ENCODE measurements at places on chromosomes 13 and 19.

- no peak for DNase-seq
Observed at GRCh38 chr19:45276284-45276687, 25.2 kb downstream of the MARK4 start.

DNA sequence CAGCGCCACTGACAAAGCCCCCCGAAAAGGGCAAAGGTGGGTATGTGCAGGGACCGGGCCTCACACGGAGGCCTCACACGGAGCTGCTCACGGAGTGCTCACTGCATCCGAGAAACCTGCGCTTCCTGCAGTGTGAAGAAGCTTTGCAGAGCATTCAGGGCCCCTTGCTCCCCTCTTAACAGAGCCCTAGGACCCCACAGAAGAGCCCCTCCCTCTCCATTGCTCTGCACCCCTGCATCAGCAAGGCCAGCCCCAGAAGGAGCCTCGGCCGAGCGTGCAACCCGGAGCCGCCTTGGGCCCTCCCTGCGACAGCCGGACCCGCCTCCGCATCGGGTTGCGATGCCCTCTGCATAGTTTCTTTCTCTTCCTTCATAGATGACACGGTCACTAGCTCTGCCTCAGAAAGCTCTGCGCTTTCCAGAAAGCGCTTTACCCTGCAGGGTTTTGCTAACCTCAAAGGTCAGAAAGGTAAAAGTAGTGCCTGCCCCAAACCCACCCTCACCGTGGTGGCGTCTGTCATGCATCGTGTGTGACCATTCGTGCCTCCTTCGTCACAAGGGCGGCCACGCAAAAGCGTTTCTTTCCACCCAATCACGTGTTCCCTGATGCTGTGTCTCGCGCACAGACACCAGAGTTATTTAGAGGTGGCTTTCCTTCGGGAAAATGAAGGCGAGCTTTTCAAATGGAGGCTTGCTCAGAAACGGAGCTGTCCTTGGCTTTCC is 15.7 kb upstream of the F7 start:
- no peak for DNase-seq

- no peak for DNase-seq
Observed at GRCh38 chr13:95267662-95268342, 33.4 kb downstream of the ABCC4 start.

DNA sequence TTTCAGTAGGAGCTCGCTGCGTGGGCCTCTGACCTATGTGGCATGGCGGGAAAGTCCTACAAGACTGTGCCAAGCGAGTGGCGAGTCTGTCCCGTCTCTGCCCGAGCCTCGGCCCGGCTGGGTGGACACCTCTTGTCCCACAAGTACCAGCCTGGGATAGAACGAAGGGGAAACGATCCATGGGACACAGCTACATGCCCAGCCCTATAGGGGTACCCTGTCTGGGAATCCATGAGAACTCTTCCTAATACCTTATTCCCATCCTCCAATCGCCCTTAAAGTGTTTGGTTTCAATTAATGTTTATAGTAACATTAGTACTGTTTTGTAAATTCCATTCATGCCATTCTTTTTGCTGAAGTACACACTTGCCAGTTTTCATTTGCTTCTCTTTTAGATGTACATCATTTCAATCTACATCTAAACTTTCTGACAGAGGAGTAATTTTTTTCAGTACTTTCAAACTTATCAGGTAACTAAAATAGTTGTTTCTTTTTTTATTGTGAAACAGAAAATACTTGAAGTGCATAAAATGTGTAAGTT is 667 bp upstream of the ZNF790 start:
- DNase-seq = no peak

DNA sequence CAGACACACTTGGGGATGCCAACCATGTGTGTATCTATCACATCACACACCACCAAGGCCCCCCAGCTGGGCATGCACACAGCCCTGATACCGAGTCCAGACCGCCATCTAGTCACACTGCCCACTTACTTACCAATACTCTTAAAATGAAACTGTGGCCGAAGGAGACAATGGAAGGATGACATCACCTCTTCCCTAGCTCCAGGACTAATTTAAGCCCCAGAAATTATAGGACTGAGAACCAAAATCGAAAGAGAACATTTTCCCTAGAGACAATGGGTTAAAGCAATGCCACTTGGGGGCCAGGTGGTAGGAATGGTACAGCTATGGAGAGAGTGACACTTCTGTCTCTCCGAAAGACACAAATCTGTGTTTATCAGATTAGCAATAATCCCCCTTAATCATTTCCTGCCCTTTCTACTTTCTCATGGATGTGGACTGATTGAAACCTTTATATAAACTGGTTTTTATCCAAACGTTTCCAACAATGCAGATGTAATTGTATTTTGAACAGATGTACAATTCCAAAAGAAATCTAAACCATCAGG is 663 bp upstream of the GGACT start:
- DNase-seq = no peak

DNA sequence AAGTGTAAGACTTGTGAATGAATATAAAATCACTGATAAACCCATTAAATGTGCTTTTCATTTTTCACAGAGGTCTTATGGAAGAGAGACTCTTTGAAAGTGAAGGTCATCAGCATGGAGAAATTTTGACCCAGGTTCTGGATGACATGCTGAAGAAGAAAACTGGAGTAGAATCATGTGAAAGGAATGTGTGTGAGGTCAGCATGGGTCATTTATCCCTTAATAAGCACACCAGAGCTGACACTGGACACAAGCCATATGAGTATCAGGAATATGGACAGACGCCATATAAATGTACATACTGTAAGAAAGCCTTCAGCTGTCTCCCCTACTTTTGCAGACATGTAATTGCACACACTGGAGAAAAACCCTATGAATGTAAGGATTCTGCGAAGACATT is 29.0 kb downstream of the ZNF20 start:
- no peak for DNase-seq

- no peak for DNase-seq
Observed at GRCh38 chr13:79258489-79258888, 147.6 kb downstream of the RBM26 start.

- DNase-seq = no peak
Observed at GRCh38 chr13:98761126-98761985, 8.9 kb upstream of the SLC15A1 start.

DNA sequence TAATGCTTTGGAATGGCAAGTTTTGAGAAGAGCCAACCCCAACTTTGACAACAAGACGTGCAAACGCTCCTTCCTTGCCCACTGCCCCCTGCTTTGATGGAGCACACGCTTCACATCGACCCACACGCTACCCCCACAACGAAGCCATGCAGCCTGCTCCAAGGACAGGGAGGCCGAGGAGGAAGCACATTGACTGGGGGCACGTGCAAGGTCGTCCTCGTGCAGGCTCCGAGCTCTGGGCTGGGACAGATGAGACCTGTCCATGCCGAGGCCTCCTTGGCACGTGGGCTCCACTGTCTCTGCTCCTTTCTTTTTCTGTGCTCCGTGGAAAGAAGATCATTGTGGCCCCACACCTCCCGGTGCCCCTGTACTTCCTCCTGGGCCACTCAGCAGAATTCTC is 309.0 kb downstream of the TEX29 start:
- no peak for DNase-seq

DNA sequence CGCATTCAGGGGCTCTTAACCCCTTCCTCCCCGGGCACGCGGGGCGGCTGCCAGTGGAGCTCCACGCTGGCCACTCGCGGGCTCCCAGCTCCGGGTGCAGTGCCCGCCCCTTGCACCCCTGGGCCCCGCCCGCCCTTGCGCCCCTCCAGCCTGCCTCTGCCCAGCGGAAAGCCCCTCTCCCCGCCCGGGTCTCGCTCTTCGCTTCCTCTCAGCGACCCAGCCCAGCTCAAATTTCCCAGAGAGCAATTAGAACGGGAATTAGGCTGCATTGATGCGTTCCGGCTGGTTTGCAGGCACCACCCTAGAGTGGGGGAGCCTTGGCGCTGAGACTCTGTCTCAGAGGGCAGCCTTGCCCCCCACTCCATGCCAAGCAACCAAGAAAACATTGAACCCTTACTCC is 1.8 kb upstream of the GSX1 start:
- no peak for DNase-seq

DNA sequence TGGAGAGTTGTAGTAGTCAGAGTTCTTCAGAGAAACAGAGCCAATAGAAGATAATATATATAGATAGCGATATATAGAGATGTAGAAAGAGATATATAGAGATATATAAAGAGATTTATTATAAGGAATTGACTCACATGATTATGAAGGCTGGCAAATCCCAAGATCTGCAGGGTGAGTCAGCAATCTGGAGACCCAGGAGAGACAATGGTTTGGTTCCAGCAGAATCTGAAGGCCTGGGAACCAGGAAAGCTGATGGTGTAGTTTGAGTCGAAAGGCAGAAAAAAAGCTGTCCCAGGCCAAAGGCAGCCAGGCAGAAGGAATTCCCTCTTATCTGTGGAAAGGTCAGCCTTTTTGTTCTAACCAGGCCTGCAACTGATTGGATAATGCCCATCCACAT is 194.1 kb downstream of the NUFIP1 start:
- no peak for DNase-seq

DNA sequence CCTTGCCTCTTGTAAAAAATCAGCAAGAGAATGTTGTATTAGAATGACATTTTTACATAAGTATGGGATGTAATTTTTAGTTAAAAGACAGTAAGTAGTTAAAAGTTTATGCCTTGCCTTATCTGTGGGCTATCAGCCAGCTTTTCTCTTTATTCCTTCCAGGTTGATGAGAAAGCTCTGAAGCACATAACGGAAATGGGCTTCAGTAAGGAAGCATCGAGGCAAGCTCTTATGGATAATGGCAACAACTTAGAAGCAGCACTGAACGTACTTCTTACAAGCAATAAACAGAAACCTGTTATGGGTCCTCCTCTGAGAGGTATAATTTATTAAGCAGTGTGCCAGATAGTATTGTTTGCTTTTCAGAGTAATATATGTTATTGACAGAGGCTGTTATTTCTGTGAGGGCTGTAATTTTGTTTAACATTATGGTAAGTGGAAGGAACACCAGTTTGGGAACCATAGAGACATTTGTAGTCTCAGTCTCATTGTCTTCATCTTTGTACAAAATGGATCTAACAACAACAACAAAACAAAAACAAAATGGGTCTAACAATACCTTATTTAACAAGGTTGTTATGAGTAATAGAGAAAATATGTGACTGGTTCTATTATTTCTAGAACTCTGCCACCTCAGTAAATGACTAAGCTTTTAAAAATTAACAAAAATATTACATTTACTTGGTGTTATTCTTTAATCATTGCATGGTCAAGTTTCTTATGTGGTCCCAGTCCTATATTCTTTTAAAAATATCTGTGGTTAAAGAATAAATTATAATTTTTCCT is 112.8 kb downstream of the TDRD3 start:
- no peak for DNase-seq

- DNase-seq = no peak
Observed at GRCh38 chr19:18218159-18218558, 8.1 kb downstream of the PDE4C start.

DNA sequence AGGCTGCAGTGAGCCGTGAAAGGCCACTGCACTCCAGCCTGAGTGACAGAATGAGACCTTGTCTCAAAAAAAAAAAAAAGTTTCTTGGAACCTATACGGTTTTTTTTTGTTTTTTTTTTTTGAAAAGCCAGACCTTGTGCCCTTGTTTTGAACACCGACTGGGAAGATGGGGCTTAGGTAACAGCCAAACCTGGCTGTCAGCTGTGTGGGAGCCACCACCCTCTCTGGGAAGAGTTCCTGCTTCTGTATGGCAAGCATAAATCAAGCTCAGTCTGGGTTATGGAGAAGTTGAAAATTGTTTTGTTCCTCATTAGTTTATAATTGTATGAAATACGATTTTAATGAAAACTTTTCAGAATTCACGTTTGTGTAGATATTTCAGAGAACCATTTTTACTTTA is 39.5 kb downstream of the MPHOSPH8 start:
- DNase-seq = no peak

GRCh38 chr13:59823486-59823885 is 340.2 kb downstream of the DIAPH3 start:
- no peak for DNase-seq

DNA sequence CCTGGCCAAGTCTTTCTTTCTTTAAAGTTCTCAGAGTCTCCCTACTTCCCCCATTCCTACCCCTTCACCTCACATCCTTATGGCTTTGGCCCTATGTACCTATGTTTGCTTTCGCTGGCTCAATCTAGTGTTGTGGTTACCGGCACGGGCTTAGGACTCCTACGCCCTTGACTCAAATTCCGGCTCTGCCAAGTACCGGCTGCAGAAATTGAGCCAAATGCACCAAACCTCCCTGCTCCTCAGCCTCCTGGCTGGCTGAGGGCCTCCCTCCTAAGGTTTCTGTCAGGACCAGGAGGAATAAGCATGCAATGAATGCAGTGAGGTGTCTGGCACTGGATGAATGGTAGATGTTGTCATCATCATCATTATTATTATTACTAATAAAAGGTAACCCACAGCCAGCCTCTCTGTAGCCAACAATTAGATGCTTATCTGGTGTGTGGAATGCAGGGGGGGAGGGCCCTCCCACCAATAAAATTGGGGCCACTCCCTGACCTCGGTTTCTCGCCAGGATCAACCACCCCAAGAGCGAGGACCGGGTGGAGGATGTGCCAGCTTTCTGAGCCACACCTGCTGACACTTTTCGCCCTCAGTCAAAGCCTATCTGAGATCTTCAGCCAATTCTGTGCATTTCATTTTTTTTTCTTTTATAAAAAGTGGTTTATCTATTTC is 20.7 kb downstream of the KLK5 start:
- DNase-seq = no peak

GRCh38 chr19:3407556-3408516 is 41.5 kb downstream of the NFIC start:
- DNase-seq = no peak

DNA sequence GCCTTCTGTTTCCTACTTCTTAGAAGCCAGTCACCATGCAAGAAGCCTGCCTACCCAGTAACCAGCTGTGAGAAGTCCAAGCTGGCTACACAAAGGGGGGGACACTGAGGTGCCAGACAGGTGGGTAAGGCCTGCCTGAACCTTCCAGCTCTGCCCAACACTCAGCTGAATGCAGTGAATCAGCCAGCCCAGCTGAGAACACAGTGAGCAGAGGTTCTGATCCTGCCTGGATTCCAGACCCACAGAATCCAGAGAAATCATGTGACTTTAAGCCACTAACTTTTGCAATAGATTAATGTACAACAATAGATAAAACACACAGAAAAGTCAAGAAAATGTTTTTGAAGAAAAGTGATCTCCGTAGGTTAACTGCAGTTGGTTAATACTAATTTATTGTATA is 151.7 kb downstream of the EFNB2 start:
- no peak for DNase-seq
